ENCODE measurements at places on chromosomes 5 and 9.
A peak's percentile ranks its signal among the peaks of the same experiment; 100 is the strongest.

DNA sequence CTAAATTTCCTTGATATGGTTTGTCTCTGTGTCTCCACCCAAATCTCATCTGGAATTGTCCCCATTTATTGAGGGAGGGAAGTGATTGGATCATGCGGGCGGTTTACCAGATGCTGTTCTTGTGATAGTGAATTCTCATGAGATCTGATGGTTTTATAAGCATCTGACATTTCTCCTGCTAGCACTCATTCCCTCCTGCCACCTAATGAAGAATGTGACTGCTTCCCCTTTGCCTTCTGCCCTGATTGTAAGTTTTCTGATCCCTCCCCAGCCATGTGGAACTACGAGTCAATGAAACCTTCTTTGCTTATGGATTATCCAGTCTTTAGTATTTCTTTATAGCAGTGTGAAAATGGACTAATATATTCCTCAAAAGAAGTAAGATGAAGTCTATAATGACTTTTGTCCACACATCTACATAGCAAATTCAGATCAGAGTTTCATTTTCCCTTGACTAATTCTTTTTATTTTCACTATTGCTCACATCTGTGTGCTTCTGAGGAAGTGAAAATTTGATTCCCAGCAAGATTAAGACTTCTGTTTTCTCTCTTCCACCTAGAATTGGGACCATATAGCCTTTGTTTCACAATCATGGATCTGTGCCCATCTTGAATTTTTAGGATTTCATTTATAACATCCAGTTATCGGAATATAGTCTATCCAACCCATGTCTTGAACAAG, 393.5 kb downstream of the DMAC1 start:
- DNase-seq: no peak

- peak; percentile 18 for DNase-seq
Observed at GRCh38 chr5:134007581-134008265, 2.9 kb upstream of the VDAC1 start.

- peak; percentile 65 for DNase-seq
Observed at GRCh38 chr5:9545992-9546851, at the start of gene SEMA5A. SEMA5A (minus strand) TSS chr5:9546075; CDS start chr5:9379946, 166,129 bp downstream.

- no peak for DNase-seq
Observed at GRCh38 chr5:146766013-146766412, 112.5 kb downstream of the PPP2R2B start.

All from brain microvascular endothelial cell (primary cell).